ENCODE measurements at places on chromosomes 3 and 15.

- DNase-seq, result no peak
Observed at GRCh38 chr3:165783383-165783782, 53.8 kb downstream of the BCHE start.

- DNase-seq, result no peak
Observed at GRCh38 chr3:61172203-61172602, 79.0 kb downstream of the FHIT start.

GRCh38 chr3:79253271-79253670 is 514.5 kb downstream of the ROBO1 start:
- DNase-seq, result no peak

DNA sequence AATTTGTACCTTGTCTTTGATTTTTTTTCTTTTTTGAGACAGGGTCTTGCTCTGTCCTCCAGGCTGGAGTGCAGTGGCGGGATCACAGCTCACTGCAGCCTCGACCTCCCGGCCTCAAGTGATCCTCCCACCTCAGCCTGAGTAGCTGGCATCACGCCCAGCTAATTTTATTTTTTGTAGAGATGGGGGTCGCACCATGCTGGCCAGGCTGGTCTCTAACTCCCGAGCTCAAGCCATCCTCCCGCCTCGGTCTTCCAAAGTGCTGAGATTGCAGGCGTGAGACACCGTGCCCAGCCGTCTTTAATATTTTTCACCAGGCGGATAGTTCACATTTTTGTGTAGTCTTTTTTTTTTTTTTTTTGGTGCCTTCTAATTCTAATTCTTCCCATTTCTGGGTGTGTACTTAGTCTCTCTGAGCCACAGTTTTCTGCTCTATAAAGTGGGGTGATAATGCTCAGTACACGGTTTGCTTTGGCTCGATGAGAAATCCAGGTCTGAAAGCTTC is 528 bp upstream of the TATDN2 start:
- no peak for DNase-seq

DNA sequence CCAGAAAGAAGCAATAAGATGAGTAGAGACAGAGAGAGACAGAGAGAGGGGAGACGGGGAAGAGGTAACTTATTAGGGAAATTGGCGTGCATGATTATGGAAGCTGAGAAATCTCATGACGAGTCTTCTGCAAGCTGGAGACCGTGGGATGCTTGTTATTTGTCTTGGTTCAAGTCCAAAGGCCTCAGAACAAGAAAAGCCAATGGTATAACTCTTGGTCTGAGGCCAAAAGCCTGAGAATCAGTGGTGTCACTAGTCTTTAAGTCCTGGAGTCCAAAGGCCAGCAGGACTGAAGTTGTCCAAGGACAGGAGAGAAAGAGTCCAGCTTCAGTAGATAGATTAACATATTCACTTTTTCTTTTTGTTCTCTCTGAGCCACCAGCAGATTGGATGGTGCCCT is 613.6 kb downstream of the CADM2 start:
- no peak for DNase-seq

GRCh38 chr3:108100906-108101660 is 10.3 kb upstream of the CD47 start:
- peak; percentile 59 for DNase-seq

- no peak for DNase-seq
Observed at GRCh38 chr3:133970916-133971315, 58.8 kb downstream of the SLCO2A1 start.

DNA sequence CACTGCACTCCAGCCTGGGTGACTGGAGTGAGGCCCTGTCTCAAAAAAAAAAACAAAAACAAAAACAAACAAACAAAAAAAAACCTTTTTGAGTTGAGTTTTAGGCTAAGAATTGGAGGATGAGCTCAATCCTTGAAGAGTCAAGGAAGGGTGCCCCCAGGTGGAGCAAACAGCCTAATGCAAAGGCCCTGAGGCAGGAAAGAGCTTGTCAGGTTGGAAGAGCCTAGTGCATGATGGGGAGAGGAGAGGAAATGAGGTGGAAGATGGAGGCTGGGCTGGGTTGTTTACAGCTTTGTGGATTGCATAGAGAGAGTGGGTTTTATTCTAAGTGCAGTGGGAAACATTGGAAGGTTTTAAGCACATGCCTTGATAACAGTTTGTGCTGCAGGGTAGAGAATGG is 2.1 kb upstream of the SNX22 start:
- peak; percentile 88 for DNase-seq

DNA sequence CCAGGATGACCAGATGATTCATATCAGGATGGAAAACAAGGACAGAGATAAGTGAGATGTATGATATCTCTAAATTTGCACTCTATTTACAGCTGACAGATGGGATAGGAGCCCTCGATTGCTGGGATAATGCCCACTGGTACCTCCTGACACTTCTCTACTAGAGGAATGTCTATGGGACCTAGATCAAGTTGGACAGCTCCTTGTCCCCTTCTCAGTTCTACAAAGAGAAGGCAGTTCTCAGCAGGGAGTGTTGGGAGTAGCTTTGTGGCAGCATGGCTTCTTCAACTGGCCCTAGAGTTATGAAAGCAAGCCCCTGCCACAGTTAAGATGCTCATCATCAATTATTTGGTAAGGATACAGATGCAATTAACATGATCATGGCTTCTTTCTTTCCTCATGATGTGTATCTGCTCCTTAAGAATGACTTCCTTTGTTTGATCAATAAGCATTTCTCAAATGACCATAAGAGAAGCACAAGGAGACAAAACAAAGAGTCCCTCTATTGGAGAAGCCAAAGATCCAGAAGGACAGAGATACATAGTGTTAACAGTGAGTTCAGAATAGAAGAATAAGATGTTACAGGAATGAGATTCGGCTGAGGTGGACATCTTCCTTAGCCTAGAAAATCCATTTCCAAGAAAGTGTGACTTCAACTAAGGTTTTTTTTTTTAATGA is 481.3 kb downstream of the NAALADL2 start:
- no peak for DNase-seq

DNA sequence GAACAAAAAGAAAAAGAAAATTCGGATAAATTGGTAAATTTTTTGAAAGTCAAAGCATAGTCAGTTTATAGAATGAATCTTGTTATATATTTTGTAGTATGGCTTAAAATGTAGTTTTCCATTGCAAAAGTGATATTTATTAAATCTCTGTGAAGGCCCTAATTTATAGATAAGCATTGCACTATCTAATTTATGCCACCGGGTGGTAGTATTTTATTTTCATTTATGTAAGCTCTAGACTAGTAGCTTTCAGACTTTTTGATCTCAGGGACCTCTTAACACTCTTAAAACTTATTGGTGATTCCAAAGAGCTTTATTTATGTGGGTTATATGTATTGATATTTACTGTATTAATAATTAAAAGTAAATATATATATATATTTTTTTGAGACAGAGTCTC is 133.9 kb upstream of the LRRFIP2 start:
- DNase-seq, result peak; percentile 67

DNA sequence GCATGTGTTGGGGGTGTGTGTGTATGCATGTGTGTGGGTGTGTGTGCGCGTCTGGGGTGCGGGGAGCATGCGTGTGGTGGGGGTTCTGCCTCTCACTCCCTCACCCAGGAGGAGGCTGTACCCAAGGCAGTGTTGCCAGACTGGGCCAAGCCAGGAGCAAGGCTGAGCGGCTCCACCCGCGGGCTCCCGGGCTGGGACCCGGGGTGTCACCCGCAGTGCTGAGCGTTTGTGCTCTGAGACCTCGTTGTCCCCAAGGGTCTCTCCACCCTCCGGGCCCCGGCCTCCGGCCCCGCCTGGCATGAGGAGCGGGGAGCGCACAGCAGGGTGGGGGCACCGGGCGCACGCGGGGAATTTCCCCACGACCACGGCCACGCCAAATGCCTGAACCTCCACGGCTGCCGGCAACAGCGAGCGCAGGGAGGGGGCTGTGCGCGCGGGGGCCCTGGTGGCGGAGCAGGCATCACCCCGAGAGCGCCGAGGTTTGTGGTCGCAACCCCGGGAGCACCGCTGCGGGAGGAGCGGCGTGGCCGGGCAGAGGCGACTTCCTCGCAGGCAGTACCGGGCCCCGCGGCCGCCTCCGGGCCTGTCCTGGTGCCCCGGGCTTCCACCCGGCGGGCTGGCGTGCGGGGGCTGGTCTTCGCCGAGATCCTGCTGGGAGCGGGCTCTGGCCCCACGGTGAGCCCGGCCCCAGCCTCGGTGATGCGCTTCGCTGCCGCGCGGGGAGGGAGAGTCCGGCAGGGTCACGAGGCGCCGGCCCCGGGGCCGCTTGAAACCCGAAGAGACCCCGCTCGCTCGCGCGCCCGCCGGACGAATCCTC is 7.4 kb upstream of the OCA2 start:
- peak; percentile 22 for DNase-seq

GRCh38 chr3:50260027-50260941 is 8.7 kb upstream of the SEMA3B start:
- DNase-seq, result peak; percentile 87

GRCh38 chr15:100759106-100759505 is 120.5 kb upstream of the ALDH1A3 start:
- DNase-seq, result no peak

- peak; percentile 88 for DNase-seq
Observed at GRCh38 chr15:69092159-69092558, 68.3 kb upstream of the GLCE start.

- DNase-seq, result no peak
Observed at GRCh38 chr3:55183201-55183600, 255.3 kb upstream of the LRTM1 start.

DNA sequence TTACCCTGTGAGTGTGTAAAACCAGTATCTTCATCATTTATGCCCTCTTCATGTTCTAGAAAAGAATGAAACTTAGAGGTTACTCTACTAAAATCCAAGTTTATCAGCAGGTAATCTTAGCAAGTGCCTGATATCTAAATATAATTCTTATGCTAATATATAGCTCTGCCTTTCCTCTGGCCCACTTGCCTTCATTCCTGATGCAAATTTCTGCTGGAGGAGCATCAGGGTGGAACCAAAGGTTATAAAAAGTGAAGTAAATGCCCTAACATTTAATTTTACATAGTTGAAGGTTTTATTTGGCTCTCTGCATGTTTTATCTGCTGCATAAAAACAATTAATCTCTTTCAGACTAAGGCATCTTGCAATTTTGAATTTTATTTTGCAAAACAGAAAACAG is 936.2 kb downstream of the ROBO2 start:
- DNase-seq, result no peak

DNA sequence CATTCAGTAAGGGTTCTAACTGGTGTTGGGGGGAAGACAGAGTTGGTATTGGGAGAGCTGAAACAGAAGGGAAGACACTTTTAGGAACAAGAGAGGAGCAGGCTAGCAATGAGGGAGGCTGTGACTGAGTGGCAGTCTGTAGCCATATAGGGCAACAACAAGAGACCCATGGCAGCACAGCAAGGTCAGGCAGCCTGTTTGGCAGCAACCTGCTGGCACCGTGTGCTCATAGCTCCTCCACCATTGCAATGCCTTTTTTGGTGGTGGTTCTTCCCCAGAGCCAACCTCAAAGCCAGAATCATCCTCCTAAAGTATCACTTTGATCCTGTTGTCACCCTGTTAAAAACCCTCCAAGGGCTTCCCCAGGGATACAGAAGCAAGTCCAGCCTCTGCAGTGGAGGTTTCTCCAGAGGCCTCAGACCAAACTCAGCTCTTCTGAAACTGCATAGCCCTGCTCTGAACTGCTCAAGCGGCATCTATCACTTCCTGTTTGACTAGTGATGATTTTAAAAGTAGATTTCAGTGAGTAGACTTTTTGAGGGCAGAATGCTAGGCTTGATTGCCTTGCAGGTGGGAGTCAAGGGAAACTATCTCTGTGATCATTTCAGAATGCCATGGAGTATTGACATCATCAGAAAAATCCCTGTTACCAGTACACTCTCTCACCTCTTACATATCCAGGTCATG is 176.9 kb downstream of the STAC start:
- DNase-seq, result no peak

GRCh38 chr3:69058180-69058946 is 6.2 kb upstream of the TMF1 start:
- peak; percentile 68 for DNase-seq

Measured in hematopoietic multipotent progenitor cell treated with erythropoietin and hydrocortisone succinate and interleukin-3 and kit ligand, for 6 days (in vitro differentiated cells).